Frontal cortex (tissue), 4 donors: ENCODE measurements at places on chromosomes 12 and 14. TPM values are rescaled to one million over a fixed set of nuclear protein-coding genes. Genes with fewer than 3 reads are reported as not detected.

Gene APOF
- not detected for total RNA-seq

Gene TMEM260
- 17.9 TPM for total RNA-seq

Gene IL26
- not detected for total RNA-seq

Gene AICDA
- not detected for total RNA-seq

Gene FGF6
- not detected for total RNA-seq

Gene SLCO1C1
- 16.7 TPM for total RNA-seq

Gene ACOT4
- 1.2 TPM for total RNA-seq

Gene IL31
- not detected for total RNA-seq

Gene SERPINA9
- total RNA-seq = not detected

Gene ANKS1B
- total RNA-seq = 329 TPM

Gene SSTR1
- 8.2 TPM for total RNA-seq

Gene RTL1
- total RNA-seq = not detected

Gene SLC6A15
- 81.1 TPM for total RNA-seq

Gene LRP1-AS
- not detected for total RNA-seq

Gene SPX
- total RNA-seq = 0.41 TPM

Gene MRPL42
- 91.7 TPM for total RNA-seq

DNA sequence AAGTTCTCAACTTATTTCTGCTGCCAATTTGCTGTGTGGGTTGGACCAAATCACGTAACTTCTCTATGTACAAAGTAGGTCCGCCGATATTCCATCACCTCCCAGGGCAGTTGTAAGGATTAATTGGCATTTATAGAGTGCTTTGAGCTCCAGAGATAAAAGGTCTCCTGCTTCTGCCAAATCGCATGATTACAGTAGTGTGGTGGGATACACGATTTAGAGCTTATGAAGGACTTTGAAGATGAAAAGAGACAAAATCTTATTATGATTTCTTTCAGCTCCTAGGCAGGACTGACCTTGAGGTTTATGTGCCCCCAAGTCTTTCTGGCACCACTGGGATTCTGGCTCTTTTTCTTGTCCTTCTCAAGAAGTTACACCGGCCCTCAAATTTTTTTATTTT lies 84.7 kb downstream of the TBC1D30 start:
- DNase-seq = no peak

GRCh38 chr12:26795910-26796309 lies 37.1 kb downstream of the ITPR2 start:
- DNase-seq = no peak

- DNase-seq = no peak
Measured at GRCh38 chr14:54713379-54713778, 146.5 kb downstream of the SAMD4A start.

DNA sequence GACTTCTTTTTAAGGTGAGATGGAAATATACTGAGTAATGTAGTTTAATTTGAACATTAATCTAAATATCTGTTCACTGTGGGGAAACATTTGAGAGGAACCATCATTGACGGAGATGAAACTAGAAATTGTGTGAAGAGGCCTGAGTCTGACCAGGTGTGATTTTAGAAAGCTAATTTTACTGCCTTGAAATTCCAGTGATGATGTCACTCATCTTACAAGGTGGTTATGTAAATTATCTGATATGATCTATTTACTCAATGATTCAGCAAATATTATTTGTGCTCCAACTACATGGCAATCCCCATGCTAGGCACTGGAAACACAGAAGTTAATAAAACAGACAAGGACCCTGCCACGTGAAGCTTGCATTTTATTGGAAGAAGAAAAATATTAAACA lies 435.7 kb upstream of the DCN start:
- no peak for DNase-seq

DNA sequence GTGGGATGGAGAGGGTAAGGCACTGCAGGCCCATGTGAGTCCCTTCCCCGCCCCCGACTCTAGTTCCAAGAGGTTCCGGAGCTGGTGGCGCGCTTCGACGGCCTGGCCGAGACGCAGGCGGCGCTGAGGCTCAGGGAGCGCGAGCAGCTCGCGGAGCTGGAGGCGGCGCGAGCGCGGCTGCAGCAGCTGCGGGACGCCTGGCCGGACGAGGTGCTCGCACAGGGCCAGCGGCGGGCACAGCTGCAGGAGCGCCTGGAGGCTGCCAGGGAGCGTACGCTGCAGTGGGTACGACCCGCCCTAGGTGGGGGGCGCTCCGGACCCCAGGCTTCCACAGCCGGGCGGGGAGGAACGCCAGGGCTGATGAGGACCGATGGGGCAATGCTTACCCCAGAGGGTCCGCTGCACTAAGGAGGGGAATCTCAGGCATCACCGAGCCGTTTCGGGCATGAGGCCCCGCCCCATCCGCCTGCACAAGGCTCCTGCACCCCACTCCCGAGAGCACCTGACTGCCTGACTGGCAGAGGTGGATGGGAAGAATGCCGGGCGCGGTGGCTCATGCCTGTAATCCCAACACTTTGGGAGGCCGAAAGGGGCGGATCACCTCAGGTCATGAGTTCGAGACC lies 4.9 kb downstream of the CFAP73 start:
- DNase-seq = no peak

GRCh38 chr12:46579474-46579873 lies 206.9 kb upstream of the SLC38A2 start:
- DNase-seq = no peak

GRCh38 chr12:112885236-112885635 lies 21.5 kb upstream of the OAS1 start:
- no peak for DNase-seq

DNA sequence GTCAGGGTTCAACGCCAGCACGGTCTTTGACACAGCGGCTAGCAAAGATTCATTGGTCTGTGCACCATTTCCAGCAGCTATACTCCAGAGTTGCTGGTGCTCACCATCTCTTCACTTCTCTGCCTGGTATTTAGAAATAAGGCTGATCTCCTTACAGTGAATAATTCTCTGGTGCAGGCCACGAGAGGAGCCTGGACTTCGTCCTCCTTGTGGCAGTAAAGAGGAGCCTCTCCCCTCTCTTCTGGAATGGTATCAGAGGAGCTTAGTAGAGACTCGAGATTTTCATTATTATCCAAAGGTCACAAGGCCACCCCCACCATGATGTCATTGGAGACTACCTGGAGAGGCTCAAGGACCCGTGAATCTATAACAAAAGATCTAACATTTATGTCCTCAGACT lies 30.8 kb upstream of the BCL2L14 start:
- DNase-seq = no peak

DNA sequence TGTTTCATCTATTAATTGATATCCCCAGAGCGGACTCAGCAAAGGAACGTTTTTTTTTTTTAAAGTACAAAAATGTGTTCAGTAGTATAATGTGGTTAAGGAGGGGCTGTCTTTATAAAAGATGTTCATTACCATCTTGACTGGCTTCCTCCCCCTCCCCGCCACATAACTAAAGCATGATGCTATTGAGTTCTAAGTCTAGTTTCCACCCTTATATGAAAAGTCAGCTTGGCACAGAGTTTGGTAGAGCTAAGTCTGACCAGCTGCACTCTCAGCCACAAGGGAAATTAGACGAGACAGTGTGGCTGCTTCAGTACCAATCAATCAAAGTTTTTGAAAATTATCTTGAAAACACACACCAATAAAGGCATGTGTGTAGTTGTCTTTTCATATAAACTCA lies 1.9 kb upstream of the MYBPC1 start:
- DNase-seq = no peak

DNA sequence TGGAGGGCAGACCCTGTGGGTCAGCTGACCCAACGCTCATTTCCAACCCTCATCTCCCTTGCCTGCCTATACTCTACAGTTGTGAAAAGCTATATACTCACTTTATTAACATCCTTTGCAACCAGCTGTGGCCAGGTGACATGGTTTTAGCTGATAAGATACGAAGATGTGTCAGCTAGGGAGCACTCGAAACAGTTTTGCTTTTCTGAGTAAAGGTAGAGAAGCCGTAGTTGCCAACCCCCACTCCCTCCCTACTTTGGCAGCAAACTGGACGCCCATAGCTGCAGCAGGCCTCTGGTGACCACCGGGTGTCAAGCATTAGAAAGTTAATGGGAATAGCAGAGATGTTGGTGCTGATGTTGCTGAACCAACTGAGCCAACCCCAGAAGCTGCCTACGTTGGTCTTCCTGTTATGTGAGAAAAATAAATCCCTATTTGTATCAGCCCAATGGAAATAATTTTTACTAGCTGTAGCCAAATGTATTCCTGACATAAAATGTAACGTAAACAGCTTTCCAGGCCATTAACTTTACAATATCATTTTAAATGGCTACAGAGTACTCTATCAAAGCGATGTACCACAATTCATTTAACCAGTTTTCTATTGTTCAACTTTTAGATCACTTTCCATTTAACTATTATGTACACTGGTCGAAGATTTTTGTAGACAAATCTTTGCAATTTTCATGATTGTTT lies 98.5 kb upstream of the TMCC3 start:
- DNase-seq = no peak

GRCh38 chr12:65948320-65949008 lies 124.2 kb downstream of the HMGA2 start:
- DNase-seq = peak; percentile 8

GRCh38 chr14:63273129-63273528 lies 45.6 kb downstream of the GPHB5 start:
- DNase-seq = no peak

DNA sequence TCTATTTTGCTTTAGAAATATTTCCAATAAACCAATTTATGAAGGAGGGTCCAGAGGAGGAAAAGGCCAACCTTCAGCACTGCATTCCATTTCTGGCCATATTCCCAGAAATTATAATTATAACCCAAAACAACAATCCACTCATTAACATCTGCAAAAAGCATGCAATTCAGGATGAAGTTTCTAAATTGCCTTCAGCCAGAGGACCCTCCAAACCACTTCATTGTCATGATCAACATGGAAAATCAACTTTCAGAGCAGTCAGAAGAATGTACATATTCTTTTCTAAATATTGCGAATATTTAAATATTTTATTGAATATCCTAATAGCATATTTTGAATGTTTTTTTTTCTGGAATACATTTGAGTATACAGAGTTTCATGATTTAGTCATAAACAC lies 332.6 kb upstream of the TMEM132C start:
- DNase-seq = no peak

- no peak for DNase-seq
Measured at GRCh38 chr12:11731042-11731357, 81.5 kb downstream of the ETV6 start.

- DNase-seq = no peak
Measured at GRCh38 chr12:51949342-51950030, 2.0 kb upstream of the ACVR1B start.

GRCh38 chr12:58961166-58961565 lies 40.9 kb upstream of the LRIG3 start:
- no peak for DNase-seq

- DNase-seq = peak; percentile 76
Measured at GRCh38 chr14:74945852-74946658, 9.3 kb downstream of the PGF start.

DNA sequence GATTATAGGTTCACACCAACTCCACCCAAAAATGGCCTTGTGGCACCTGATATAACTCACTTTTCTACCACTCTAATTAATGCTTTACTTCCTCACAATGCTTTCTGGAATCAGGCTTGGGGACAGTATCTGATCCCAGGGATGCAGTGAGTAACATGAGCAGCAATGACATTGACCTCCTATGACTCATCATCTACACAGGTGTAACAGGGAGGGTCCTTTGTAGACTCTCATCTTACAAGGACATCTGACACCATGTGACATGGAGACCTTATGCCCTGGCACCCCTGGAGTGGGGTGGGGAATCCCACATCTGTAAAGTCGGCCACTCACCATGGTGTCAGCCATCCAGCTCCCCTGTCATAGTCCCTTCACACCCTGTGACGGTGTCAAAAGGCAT lies 586.4 kb downstream of the MED13L start:
- DNase-seq = no peak

DNA sequence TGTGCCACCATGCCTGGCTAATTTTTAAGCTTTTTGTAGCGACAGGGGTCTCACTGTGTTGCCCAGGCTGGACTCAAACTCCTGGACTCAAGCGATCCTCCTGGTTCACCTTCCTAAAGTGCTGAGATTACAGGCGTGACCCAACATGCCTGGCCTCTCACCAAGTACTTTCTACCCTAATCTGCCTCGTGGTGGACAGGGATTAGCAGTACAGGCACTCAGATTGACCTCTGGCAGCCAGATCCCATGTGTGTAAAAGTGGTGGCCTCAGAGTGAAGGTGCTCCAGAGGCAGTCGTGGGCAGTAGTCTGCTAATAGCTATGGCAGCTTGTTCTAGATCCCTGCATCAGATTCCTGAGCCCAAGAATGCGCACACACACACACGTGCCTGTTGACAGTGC lies 30.9 kb downstream of the MTHFD1 start:
- no peak for DNase-seq

DNA sequence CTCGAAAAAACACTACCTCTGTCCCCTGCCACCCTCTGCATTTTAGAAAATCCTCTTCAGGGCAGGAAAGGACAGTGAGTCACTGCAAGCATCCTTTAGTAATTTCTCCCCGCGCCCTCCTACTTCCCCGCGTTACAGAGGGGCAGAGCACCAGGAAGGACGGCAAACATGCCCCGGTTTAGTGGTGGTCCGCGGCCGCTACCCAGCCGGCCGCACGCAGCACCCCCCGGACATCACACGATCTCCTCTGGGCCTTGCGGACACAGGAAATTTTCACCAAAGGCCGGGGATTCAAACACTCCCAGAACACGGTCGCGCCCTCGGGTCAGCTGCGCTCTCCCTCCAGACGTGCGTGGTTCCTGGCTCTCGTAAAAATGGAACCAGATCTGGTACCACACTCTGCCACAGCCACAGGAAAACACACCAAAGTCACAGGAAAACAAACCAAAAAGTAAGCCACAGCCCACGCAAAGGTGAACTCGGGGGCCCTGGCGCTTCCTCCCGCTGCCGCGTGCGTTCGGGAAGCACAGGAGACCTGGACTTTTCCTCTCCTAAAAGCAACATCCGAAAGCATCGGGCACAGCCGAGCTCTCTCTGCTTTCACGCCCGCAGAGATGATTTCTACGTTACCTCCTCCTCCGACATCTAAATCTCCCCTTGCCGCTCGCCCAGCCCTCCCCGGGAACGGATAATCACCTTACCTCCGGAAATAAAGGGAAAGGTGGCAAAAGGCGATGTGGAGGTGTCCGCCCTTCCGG lies 839 bp downstream of the SLC38A1 start:
- no peak for DNase-seq

DNA sequence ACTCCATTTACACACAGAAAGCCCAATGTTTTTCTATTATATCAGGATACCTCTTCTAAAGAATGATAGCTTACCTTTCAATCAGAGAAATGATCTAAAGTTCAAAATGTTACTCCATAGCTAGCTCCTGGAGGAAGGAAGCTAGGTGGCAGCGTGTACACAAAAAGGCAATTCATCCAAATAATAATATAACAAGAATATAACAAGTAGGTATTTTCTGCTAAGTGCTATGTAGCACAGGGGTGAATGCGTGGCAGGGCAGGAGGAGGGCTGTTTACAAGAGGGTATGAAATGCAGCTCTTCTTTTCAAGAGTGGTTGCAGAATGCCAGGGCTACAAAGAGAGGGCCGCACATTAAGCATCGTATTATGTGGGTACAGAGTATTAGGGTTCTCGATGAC lies 663 bp upstream of the SNAPC1 start:
- no peak for DNase-seq

GRCh38 chr12:57541001-57541400 lies 6.0 kb downstream of the DCTN2 start:
- DNase-seq = no peak

GRCh38 chr12:116213014-116213413 lies 64.5 kb downstream of the MED13L start:
- no peak for DNase-seq
